ENCODE measurements at places on chromosomes 12 and 14.

- DNase-seq = no peak
Measured at GRCh38 chr12:117485984-117486839, 124.8 kb upstream of the NOS1 start.

- no peak for DNase-seq
Measured at GRCh38 chr14:67059596-67059995, 129.6 kb upstream of the GARIN2 start.

DNA sequence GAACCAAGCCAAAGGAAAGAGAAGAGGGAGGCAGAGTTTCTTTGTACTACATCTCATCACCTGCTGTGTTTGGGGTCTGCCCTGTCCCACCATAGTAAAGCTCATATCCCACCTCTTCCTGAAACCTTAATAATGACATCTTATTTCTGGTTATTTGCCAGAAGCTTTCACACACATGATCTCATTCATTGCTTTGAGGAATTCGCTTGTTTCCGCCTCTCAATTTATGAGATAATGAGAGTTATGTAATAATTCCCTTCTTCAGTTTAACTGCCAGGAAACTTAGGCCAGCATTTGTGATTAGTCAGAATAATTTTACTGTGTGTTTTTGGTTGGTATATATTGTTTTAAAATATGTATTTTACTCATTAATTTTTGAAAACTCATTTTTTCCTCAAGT is 205.2 kb downstream of the CACNA1C start:
- no peak for DNase-seq

- DNase-seq = no peak
Measured at GRCh38 chr12:48678551-48679185, 3.4 kb downstream of the KANSL2 start.

DNA sequence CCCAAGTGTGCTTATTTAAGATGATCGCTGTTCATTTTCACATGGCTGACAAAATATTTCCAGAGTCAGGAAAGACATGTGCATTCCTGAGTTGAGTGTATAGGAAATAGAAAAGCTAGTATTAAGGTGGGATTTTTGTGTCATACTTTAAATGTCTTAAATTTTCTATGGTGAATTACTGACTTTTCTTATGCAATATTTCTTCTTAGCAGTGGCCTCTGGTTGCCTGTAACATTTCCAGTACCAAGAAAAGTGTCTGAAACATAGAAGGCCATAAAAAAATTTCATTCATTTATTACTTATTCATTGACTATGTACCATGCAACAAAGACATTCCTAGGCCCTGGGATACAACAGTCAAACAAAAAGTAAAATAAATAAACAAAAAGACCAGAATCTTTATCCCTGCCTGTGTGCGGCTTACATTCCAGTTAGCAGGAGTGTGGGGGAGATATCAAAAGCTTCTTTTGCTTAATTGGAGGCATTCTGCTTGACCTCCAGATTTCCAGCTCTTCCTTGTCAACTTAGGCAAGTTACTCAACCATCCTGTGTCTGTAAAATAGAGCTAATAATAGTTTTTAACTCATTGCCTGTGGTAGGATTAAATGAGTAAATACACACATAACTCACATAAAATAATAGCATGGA is 216.3 kb upstream of the FLRT2 start:
- DNase-seq = no peak

DNA sequence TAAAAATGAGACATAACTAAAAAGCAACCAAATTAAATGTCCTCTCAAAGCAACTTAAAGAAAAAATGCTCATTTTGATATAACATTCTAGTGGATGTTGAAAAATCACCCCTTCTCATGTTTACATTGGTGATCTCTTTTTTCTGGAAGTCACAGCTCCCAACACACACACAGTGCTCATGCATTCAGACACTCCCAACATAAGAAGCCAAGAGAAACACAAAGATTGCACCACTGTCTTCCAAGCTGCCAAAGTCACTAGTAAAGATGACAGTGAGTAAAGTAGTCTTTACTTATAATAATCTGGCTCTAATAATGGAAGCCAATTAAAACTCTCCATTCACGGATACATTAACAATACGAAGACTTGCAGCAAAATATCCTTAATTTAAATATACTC is 218.4 kb downstream of the NTF3 start:
- no peak for DNase-seq

DNA sequence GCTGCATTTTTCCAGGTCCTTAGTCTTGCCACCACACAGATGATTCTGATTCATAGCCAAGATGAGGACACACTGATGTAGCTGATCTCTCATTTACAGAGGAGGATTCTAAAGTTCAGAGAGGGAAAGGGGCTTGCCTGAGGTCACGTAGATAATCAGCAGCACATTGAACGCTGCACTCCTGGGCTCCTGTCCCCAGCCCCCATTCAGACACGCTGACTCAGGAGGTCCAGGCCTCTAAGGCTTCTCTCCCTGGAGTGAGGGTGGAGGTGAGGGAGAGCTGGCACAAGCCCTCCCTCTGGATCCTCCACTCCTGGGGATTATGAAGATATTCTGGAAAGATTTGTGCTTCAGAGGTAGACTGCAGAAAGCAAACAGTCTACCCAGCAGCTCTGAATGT is 10.3 kb downstream of the NFATC4 start:
- DNase-seq = no peak

GRCh38 chr12:75533239-75533638 is 21.8 kb upstream of the KRR1 start:
- DNase-seq = no peak

DNA sequence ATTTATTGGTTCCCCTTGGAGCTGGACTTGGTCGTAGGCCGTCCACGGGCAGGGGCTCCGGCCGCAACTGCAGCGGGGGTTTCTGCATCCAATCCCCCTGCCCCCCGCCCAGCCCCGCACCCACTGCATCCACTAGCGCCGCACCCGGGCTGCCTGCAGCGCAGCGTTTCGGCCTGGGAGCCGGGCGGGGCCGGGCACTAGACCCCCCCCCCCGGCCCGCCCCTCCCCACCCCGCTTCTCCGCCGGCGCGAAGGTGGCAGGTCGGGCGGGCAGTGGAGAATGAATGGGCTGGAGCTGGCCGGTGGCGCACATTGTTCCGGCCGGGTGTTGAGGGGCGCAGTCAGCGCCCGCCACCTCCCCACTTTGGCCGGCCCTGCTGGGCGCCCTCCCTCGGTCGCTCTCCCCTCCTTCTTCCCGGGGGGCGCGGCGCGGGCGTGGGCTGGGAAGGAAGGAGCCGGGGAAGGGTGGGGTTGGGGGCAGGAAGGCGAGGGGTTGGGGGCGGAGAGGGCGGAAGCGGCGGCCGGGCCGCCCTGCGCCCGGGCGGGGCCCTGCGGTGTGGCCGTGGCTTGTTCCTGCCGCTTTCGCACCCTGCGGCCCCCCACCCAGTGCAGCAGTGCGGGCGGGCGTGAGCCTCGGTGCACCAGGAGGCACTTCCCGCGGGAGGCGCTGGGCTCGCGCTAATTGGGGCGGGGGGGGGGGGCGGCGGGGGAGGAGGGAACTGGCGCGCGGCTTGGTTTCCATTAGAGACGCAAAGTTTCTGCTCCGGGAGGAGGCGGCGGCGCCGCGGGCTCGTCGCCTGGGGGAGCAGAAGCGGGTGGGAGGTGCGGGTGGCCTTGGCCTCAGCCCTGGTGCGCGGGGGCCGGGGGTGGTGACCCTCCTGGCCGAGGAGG is 841 bp downstream of the CALM1 start:
- DNase-seq = peak; percentile 54

Measured in RPMI7951 (cell line).